ENCODE measurements at places on chromosomes 5 and 9.

DNA sequence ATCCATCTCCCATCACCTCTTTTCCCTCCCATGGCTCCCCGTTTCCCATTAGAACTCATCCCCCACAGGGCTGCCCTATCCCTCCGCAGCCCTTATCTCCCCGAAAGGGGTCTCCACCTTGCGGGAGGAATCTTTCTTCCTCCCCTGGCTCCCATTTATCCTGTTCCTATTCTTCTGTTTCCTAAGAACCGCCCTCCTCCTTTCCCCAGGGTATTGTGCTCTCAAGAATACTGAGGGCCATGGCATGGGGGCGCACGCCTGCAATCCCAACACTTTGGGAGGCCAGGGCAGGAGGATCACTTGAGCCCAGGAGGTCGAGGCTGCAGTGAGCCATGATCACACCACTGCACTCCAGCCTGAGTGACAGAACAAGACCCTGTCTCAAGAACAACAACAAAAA, 665 bp downstream of the CD72 start:
- no peak for DNase-seq

DNA sequence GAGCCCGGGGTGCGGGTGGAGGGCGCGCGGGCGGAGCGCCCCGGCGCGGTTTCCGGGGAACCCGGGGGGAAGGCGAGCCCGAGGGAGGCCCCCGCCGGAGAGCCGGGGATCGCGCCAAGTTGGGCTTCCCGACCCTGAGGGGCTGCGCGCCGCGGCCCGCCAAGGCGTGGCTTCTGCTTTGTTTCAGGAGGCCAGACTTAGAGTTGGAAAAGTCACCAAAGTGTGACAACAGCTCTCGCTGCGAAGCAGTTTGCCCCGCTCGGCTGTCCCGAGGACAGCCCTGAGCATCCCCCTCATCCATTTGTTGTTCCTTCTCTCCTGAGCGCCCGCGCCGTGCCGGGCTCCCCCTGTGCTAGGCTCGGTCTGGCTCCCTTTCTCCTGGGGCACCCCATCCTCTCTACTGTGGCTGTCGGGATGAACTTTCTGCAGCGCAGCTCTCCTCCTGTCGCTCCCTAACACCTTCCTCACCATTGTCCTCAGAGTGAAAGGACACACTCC, 410 bp downstream of the GLIPR2 start:
- DNase-seq: no peak

DNA sequence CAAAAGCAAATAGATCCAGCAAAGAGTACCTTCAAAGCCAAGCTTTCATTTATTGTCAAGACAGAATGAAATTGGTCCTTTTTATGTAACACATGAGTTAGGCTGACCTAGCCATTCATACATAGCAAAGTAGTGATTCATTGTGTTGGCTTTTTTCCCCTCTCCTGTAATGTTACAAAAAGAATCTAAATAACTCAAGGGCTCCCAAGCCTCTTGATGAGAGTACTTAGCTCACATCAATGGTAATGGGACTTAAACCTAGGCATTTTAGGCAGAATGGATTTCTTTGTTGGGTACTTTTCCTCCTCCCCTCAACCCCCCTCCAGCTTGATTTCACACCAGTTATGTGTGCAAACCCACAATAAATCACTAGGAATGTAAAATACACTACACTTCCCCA, 123.7 kb downstream of the EBF1 start:
- DNase-seq: no peak

DNA sequence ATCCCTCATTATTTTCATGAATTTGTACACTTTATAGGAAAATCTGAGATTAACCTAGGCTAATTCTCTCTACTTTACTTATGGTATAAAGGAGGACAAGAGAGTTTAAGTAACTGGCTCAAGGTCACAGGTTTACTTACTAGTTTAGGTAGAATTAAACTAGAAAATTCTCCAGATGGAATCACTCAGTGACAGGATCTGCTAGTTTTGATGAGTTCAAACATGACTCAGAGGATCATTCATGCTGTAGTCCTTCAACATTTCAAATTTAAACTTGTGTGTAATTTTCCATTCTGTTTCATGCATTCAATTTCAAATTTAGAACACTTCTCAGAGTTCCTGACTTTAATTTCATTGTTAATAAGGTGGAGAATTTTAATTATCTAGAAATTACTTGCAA, 485.7 kb upstream of the TUSC1 start:
- DNase-seq: no peak

GRCh38 chr5:93150311-93151012, 430.6 kb downstream of the NR2F1-AS1 start:
- DNase-seq: no peak

GRCh38 chr9:104635456-104635855, 17.5 kb upstream of the OR13C9 start:
- DNase-seq: no peak

- no peak for DNase-seq
Observed at GRCh38 chr5:6701491-6701890, 11.7 kb upstream of the TENT4A start.

DNA sequence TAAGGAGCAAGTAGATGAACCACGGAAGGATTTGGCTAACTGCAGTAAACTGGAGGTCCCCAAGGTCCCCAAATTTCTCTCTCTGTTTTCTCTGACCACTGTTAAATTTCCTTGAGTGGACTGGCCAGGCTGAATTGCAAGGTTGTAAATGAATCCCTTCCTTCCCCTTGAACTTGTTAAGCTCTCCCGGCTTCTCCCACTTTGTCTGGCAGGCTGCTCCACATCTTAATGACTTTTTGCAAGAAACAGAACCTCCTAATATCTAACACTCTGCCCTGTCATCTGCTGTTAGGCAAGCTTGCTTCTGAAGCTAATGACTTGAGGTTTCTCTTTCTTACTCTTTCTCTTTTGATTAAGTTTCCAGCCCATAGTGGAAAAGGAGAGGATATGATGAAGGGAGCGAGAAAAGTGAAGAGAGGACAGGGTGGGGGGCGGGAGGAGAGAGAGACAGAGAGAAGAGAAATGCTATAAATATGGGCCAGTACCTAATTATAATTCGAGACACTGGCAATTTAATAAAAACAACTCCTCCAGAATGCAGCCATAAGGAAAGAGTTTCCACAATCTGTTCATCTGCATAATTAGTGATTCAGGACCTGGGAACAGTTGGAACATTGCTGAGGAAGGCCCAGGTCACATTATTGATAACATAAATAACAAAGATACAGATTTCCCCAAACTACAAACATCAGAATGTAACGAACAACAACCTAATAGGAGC, 437.3 kb upstream of the MPDZ start:
- DNase-seq: no peak

- no peak for DNase-seq
Observed at GRCh38 chr5:139843991-139844390, 48.4 kb downstream of the PSD2 start.

DNA sequence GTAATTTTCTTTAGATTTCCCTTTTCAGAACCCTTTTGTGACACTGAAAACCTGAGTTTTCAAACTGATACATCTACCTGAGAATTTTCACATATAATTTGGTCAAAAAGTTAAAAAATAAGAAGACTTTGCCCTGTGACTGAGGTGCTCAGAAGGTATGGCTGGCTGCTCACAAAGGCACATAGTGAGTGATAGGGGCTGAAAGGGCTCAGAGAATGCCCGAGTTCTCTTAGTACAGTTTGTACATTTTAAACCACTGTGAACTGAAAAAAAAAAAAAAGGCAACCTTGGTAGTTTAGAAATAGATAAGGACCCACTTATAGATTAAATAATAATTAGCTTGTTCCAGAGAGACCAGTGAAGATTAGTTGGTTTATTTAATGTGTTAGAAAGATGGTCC, 18.1 kb upstream of the PSAT1 start:
- DNase-seq: no peak

DNA sequence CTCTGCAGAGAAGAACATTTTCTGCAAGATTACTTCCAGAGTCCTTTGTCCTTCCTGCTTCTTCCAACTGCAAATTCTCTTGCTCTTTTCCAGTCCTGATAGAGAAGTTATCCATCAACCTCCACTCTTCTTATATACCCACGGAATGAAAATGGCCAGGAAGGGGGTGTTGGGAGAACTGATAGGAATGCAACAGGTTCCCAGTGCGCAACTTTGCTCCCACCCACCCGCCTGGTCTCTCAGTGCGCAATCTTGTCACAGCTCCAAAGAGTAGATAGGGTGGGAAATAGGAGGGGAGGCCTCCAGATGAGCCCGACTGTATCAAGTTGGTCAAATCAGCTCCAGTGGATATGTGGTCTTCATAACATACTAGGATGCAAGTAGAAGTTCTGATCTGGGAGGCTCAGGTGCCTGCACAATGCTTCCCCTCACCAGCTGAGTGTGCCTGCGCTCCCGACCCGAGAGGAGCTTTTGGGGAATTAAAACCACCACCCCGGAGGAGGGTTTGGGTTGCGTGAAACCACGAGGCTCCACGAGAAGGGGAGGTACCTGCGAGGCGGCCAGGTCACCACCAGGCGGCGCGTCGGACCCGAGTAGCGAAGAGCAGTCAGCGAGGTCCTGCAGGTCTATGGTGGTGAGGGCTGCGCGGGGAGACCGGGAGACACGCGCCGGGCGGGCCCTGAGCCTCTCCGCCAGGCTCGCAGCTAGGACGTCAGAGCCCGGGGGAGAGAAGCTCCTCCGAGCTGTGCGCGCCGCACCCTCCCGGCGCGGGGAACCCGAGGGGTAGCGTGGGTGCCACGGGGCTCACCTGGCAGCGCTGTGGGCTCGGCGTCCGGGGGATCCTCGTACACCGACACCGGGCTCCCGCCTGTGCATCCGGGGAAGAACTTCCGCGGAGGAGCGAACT, 835 bp downstream of the MCIDAS start:
- peak; percentile 38 for DNase-seq

GRCh38 chr9:4799775-4800174, 7.0 kb downstream of the RCL1 start:
- DNase-seq: no peak

GRCh38 chr9:110095776-110096175, 112.2 kb downstream of the C9orf152 start:
- no peak for DNase-seq

GRCh38 chr5:51449026-51449425, 65.8 kb downstream of the ISL1 start:
- no peak for DNase-seq

DNA sequence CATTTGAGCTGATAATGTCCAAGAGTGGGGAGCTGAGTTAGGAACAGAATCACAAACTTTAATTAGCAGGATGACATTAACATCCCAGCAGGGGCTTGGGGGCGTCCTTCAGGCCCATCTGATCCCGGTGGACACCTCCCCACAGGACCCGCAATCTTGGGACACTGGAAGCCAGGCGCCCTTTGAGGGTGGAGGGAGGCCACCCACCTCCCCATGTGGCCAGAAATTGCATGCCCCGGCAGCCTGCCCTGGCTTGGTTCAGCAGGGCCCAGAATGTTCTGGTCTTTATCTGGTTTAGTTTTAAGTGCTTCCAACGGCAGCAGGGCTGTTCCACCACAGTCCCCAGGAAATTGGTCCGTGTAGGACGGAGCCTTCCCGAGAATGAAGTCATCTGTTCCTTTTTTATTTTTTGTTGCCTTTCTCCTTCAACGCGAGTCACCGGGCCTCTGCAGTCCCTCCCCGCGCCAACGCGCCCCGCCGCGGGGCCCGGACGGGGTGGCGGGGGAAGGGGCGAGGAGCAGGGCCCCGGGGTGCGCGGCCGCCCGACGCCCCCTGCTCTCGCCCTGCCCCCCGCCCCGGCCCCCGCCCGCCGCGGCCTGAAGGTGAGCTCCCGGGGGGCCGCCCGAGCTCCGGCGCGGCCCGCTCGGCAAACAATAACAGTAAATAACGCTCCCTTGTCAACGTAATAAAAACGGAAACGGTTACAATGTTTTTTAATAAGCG, 207.9 kb downstream of the C9orf50 start:
- DNase-seq: peak; percentile 48

GRCh38 chr5:135162661-135163265, 128.7 kb upstream of the PITX1 start:
- DNase-seq: no peak

GRCh38 chr9:131404987-131405386, 11.1 kb downstream of the PRRC2B start:
- DNase-seq: no peak

DNA sequence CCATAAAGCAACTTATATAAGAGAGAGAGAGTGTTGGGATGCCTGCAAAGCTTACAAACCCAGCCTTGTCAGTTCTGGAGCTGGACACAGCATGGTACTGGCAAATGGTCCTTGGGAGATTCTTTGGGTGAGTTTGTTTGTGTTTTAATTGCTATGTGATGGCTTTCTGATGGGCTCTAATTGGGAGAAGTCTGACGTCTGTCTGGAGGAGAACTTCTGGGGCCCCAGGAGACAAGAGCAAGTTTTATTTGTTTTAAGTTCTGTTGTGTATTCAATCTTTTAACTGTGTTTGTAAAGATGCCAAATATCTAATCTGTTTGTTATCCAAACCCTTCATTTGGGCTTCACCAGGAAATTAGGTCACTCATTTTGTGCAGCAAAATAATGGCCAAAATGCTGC, 50.3 kb upstream of the AFAP1L1 start:
- DNase-seq: no peak

DNA sequence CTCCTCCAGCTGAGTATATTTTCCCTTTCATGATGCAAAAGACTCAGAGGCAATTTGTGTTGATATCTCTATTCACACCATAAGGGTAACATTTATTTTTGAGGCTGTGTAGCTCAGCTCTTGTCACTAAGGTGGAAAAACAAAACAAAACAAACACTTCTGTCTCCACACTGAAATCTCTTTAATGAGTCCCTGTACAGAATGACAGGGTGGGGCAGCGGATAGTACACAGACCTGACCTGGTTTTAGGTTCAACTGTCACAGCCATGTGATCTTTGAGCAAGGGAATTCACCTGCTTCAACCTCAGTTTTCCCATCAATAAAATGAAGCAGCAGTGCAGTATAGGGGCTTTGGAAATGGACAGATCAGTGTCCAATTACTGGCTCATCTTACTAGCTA, 29.3 kb downstream of the TLR4 start:
- DNase-seq: no peak

DNA sequence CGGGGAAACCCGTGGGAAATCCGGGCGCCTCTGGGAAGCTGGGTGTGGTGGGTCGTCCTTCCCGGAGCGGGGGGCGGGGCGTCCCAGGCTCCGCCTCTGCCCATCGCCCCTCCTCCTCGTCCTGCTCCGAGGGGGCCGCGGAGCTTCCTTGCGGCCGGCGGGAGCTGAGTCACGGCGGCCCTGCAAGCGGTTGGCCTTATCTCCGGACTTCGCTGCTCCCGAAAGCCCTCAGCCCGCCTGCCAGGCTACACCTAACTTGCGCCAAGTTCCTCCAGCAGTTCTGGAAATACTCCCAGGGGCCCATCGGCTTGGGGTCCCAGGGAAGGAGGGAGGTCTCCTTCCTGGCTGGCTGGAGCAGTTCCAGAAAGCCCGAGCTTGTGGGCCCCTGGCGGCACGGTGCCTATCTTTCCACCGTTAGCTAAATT, 54.1 kb upstream of the CDKN2AIPNL start:
- peak; percentile 35 for DNase-seq

DNA sequence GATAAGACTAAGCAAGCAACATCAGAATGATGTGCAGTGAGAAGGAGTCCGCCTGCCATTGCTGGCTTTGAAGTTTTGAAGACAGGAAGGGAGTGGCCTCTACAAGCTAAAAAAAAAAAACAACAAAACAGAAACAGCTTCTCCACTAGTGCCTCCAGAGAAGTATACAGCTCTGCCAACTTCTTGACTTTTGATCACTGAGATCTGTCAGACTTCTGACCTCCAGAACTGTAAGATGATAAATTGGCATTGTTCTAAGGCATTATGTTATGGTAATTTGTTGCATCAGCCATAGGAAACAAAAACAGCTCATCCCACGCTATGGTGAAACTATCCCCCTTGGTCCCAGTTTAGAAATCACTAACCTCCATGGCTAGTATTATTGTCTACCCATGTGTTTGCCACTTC, 131.0 kb upstream of the VCAN start:
- no peak for DNase-seq

GRCh38 chr9:138009803-138010690, 132.5 kb downstream of the CACNA1B start:
- DNase-seq: no peak

All from caudate nucleus (tissue), 63 donors.